ENCODE measurements at places on chromosomes 16 and 17.

- DNase-seq = no peak
Measured at GRCh38 chr17:75848523-75849278, 4.5 kb upstream of the UNC13D start.

DNA sequence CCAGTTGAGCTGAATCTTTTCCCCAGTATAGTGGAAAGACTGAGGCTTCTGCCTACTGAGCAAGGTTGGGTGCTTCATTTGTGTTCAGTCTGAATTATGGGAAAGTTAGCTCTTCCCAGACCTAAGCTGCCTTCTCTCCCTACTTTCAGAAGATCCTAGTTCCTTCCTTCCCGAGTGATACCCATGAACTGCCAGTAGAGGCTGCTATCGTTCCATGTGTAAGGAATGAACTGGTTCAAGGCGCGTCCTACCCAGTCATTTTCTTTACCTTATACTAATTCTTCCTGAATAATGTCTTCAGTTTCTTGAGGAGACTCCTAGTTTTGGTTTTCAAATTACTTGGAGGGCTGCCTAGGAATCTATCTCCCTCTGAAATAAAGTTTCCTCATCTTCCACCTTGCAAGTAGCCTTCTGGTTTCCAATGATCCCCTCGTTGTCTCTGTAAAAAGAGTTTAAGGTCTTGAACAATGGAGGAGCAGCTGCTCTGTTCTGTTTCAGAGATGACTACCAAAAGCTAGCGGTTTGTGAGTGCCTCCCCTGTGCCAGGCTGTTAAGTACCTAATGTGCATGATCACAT, 934 bp upstream of the AOC2 start:
- DNase-seq = peak; percentile 39

DNA sequence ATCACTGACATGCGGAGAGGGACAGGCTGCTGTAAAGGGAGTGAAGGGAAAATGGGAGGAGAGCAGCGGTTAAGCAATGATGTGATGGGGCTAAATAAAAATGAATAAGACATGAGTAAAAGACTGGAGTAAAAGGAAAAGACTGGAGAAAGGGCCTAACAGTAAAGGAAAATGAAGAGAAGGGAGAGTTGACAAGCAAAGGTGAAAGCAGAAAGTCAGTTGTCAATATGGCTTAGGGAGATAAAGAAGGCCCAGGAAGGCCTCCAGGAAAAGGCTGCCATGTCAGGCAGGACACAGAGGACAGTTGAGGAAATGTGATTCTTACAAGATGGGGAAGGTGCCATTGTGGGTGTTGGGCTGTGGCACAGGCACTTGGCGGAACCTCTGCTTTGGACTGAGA, 98.9 kb upstream of the AMZ2 start:
- DNase-seq = no peak

- DNase-seq = no peak
Measured at GRCh38 chr17:38455288-38455915, 27.1 kb downstream of the ARHGAP23 start.

- no peak for DNase-seq
Measured at GRCh38 chr16:84905965-84906460, 86.2 kb downstream of the CRISPLD2 start.

- no peak for DNase-seq
Measured at GRCh38 chr16:9898124-9898523, 284.1 kb downstream of the GRIN2A start.

DNA sequence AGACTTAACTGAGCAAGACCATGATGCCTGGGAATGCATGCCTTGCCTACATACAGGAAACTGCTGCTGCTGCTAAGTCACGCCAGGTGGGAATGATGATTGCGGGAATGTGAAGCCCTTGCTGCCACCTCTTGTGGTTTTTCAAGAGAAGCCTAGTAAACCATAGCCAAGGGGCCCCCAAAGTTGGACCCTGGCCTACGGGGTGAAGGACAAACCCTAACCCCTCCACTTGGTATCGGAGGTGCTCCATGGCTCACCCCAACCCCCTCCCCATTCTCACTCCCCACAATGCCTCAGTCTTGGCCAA, 233.9 kb downstream of the ZNF423 start:
- no peak for DNase-seq

- DNase-seq = no peak
Measured at GRCh38 chr16:13379266-13379665, 477.9 kb downstream of the SHISA9 start.

GRCh38 chr16:56781528-56781961, 51.6 kb downstream of the NUP93 start:
- no peak for DNase-seq

DNA sequence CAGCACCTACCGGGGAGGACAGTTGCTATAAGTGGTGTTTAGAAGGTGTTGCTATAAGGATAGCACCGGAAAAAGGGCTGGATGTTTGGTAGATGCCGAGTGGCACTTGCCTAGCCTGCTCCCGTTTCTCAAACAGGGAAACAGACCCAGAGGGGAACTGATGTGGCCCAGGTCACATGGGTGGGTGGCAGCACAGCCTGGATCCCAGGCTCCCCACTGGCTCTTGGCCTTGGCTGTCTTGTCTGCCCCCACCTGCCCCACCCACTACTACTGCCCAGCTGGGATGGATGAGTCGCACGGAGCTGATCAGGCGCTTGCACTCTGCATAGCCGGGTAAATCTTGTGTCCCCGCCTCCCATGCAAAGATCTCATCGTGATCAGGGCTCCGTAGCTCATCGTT, 7.2 kb downstream of the SMTNL2 start:
- peak; percentile 23 for DNase-seq

DNA sequence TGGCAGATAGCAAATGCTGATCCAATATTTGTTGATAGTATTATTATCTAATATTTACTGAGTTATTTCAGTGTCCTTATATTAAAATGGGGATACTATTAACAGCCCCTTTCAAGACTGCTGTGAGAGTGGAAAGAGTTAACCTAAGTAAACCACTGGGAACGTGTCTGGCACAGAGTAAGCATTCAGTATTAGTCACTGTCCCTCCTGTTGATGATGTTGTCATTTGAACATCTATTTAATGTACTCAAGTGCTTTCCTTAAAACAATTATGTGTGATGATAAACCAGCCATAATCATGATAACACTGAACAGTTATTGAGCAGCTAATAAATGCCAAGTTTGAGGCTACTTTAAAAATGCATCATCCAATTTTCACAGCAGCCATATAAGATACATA, 135.7 kb upstream of the XYLT1 start:
- DNase-seq = no peak

DNA sequence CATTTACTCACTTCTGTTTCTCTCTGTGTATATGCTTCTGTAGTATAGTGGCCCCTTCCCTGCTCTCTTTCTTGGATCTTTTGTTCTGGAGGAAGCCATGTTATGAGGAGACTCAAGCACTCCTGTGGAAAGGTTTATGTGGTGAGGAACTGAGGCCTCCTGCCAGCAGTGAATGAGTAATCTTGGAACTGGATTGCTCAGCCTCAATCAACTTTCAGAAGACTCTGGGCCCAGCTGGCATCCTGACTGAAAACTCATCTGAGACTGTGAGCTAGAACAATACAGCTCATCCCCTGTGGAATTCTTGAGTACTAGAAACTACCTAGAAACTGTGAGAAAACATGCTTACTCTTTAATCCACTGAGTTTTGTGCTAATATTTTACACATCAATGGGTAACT, 133.1 kb upstream of the ZKSCAN2 start:
- no peak for DNase-seq

Data from brain microvascular endothelial cell (primary cell).